ENCODE measurements at places on chromosomes 5 and 9.

DNA sequence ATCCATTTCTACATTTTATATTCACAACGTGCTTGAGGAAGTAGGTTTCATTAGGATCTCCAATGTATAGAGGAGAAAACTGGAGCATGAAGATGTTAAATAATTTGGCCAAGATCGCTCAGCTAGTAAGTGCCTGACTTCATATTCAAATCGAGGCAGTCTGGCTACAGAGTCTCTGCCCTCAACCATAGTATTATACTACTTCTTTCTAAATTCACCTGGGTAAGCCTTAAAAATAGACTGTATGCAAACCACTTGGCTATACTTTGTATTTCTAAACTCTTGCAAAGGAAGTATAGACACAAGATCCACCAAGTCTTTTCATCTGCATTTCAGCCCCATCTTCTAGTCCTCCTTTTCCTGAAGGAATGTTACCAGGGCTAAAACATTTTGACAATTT is 232.0 kb downstream of the PLK2 start:
- DNase-seq: no peak

DNA sequence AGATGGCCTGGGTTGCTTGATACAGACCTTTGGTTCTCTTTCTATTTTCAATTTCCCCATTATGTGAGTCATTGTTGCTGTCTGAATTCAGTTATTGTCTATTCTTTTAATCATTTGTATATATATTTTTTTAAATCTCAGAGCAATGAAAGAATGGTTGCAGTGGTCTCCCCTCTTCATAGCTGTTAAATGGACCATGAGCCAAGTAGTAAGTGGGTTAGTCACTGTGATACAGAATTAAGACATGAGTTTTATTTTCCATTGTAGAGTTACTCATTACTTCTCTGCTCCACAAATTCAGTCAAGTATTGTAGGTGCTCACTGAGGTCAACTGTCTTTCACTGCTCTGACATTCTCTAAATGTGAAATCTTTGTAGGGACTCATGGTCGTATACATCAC is 174.6 kb upstream of the GRAMD2B start:
- no peak for DNase-seq

- no peak for DNase-seq
These were observed 28.5 kb downstream of the TSPAN17 start for GRCh38 chr5:176675676-176676360.

- DNase-seq: no peak
These were observed 172.2 kb downstream of the DAB2IP start for GRCh38 chr9:121823451-121824169.

- DNase-seq: no peak
These were observed 24.1 kb upstream of the PCSK5 start for GRCh38 chr9:75866273-75866871.

- DNase-seq: no peak
These were observed 85.4 kb downstream of the KCNN2 start for GRCh38 chr5:114447084-114447773.

Measured in CD4-positive, alpha-beta T cell treated with Interferon gamma for 1 hour (primary cell).